ENCODE measurements at places on chromosomes 4 and X. TPM values are rescaled to one million over a fixed set of nuclear protein-coding genes. Genes with fewer than 3 reads are reported as not detected.

DNA sequence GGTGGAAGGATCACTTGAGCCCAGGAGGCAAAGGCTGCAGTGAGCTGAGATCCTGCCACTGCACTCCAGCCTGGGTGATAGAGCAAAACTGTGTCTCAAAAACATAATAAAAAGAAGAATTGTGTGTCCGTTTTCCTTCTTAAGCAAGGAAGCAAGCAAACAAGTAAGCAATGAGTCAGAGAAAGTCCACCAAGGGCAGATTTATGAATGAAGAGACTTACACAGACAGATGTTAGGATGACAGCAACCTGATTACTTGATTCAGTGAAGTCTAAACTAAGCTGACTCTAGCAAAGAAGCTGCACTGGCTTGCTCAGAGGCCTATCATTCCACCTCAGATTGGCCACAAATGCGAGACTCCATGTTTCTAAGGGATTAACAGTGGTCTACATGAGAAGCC is 34.1 kb upstream of the SCML1 start:
- DNase-seq, result no peak
- no peak overlapping the region for H3K4me3 ChIP-seq
- no peaks in the 10 kb centered on the region for H3K36me3 ChIP-seq
- no peaks in the 10 kb centered on the region for H3K27me3 ChIP-seq
- no peaks in the 10 kb centered on the region for H3K4me1 ChIP-seq
- no peak overlapping the region for H3K27ac ChIP-seq

GRCh38 chr4:92182006-92182735 is 121.6 kb upstream of the GRID2 start:
- DNase-seq, result no peak
- no peaks in the 10 kb centered on the region for H3K27me3 ChIP-seq
- H3K4me3 ChIP-seq, result no peak overlapping the region
- no peak overlapping the region for H3K27ac ChIP-seq
- H3K36me3 ChIP-seq, result no peaks in the 10 kb centered on the region

DNA sequence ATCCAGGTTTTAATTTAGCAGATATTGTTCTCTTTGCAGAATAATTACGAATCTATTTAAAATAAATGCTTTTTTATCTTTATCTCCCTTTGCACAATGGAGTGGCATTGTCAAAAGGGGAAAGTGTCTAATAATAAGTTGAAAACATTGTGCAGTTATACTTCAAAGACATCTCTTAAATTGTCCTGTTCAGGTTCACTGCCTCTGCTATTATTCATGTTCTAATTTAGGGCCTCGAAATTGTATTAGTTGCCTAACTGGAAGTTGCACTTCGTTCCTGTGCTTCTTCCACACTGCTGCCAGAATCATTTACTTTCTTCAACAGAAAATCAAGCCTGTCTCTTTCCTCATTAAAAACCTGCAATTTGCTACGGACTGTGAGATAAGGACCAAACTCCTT is 150.5 kb upstream of the SPRY1 start:
- H3K27me3 ChIP-seq, result no peaks in the 10 kb centered on the region
- H3K4me1 ChIP-seq, result no peaks in the 10 kb centered on the region
- H3K27ac ChIP-seq, result no peak overlapping the region
- DNase-seq, result no peak
- peaks cover 2% of the 10 kb centered on the region for H3K36me3 ChIP-seq

DNA sequence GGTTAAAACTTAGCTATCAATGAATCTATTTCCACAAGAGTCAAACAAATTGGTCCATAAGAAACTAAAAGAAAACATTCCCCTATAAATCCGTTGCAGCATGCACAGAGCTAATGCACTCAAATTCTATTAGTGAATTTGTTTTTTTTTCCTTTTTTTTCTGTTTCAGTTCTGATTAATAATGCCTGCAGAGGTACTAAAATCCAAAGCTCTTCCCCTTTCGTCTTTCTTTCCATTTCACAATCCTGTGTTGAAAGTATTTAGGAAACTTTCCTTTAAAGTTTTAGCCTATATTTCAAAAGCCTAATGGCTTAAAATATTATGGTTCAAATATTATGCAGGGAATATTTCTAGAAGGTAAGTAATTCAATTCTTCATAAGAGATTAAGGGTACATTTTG is 45.9 kb upstream of the VEGFD start:
- no peak overlapping the region for H3K4me3 ChIP-seq
- H3K36me3 ChIP-seq, result no peaks in the 10 kb centered on the region
- DNase-seq, result no peak
- H3K4me1 ChIP-seq, result no peaks in the 10 kb centered on the region
- peaks cover 17% of the 10 kb centered on the region for H3K27me3 ChIP-seq

GRCh38 chr4:120723986-120724385 is 198.5 kb downstream of the PRDM5 start:
- DNase-seq, result no peak
- no peak overlapping the region for H3K4me3 ChIP-seq
- no peak overlapping the region for H3K27ac ChIP-seq
- H3K36me3 ChIP-seq, result no peaks in the 10 kb centered on the region
- no peaks in the 10 kb centered on the region for H3K4me1 ChIP-seq

DNA sequence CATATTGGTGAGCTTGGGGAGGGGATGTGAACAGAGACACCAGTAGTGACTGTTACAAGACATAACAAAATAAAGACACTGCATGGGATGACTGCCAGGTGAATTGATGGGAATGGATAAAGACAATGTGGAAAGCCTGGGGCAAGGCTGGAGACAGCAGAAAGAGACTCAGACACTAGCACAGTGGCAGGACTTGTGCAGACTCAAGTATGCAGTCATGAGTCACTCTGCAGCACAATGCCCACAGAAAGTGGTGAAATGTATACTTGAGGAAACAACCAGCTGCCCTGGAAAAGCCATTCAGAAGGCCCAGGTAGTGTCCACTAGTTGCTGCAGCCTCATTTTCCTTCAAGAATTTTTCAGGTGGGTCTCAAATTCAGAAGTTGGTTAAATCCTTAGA is 452.3 kb downstream of the MID1IP1 start:
- no peaks in the 10 kb centered on the region for H3K27me3 ChIP-seq
- no peak for DNase-seq
- H3K36me3 ChIP-seq, result no peaks in the 10 kb centered on the region
- no peak overlapping the region for H3K4me3 ChIP-seq
- H3K27ac ChIP-seq, result no peak overlapping the region
- H3K4me1 ChIP-seq, result peaks cover 10% of the 10 kb centered on the region

DNA sequence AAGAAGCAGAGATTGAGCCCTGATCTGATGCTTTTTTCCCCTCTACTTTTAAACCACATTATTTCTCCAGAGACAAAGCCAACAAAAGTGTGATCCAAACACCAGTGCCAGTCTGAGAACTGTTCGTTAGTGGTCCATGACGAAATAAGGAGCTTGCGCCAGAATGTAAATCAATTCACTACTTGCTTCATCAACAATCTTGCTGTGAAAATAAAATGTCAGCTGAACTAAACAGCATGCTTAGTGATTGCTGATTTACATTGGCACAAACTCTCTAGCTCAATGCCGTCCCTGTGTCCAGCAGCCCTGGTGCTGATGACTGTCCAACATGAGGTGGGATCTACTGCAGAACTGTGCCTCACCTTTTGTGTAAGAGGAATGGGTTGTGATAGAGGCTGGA is 71.3 kb downstream of the SOX3 start:
- H3K27me3 ChIP-seq, result no peaks in the 10 kb centered on the region
- no peak overlapping the region for H3K27ac ChIP-seq
- no peaks in the 10 kb centered on the region for H3K36me3 ChIP-seq
- no peaks in the 10 kb centered on the region for H3K4me1 ChIP-seq

DNA sequence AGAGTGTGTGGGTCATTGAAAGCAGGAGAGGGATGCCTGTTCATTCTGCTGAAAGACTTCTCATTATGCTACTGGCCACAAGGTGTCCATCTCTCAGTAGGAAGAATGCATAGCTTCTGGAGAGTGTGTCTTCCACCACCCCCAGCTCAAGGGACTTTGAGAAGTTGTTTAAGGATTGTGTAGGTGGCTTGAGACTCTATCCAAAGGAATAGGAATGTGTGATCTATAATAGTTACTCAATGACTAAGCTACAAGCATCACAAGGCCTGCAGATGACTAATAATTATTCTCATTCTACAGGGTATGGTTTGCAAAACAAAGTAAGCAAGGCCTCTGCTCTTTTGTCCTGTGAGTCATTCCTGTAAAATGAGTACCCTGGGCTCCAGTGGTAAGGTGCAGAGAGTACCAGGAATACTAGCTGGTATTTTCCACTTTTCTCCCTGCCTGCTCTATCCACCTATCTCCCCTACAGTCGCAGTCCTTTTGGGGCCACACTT is 279.8 kb upstream of the BOD1L1 start:
- no peak overlapping the region for H3K27ac ChIP-seq
- H3K36me3 ChIP-seq, result no peaks in the 10 kb centered on the region
- no peaks in the 10 kb centered on the region for H3K4me1 ChIP-seq
- H3K4me3 ChIP-seq, result no peak overlapping the region

DNA sequence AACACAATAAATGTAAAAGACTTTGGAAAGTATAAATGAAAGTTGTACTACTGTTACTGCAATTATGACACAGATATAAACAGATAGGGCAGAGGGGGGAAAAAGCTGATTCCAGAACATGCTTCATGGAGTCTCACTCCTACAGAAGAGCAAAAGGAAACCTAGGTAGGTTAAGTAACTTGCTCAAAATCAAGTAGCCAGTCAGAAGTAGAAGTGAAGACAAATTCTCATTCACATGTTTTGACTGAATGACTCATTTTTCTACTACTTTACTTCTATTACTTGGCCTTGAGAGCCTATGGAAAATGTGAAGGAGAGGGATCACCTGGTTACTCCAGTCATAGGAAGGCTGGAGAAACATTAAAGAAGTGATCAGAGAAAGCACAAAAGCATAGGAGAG is 23.6 kb upstream of the RASGEF1B start:
- H3K27me3 ChIP-seq, result peaks cover 2% of the 10 kb centered on the region

Gene BCORL1
- 4.0 TPM for total RNA-seq

DNA sequence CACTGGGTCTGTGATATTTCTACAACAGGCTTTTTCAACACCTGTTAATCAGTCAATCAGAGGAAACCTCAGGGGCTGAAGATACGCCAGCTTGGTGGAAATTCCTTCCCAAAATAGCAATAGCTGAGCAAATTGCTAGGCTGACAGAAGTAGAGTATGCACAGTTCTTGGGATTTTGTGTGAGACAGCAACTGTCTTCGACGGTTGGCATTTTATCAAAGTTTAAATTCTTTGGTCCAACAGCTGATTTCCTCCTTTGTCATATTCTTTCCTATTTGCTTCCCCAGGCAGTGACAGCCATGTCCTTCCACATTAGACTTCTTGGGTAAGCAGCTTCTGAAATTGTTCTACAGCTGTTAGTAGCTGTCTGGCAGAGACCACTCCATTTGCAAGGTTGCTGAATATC is 8.0 kb upstream of the PALLD start:
- H3K27ac ChIP-seq, result no peak overlapping the region
- peaks cover 18% of the 10 kb centered on the region for H3K4me1 ChIP-seq
- no peaks in the 10 kb centered on the region for H3K36me3 ChIP-seq
- H3K27me3 ChIP-seq, result peaks cover 2% of the 10 kb centered on the region
- no peak for DNase-seq

DNA sequence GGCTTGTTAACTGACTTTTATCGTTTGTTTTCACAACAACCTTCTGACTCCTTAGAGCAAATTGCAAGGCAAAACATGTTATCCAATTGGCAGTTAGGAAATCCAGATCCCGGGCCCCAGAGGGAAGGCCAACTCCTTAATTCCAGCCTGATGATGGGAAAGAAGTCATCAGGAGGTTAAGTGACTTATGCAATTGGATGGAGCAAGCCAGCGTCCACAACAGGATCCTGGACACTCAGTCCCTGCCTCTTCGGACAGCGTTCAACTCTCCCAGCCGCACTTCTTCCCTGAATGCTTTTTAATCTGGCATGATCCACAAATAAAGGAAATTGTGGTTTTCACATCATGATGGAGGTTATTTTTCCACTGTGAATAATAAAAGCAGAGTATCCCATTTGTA is 310.1 kb downstream of the RAB28 start:
- no peak overlapping the region for H3K4me3 ChIP-seq
- no peaks in the 10 kb centered on the region for H3K27me3 ChIP-seq
- no peaks in the 10 kb centered on the region for H3K4me1 ChIP-seq

DNA sequence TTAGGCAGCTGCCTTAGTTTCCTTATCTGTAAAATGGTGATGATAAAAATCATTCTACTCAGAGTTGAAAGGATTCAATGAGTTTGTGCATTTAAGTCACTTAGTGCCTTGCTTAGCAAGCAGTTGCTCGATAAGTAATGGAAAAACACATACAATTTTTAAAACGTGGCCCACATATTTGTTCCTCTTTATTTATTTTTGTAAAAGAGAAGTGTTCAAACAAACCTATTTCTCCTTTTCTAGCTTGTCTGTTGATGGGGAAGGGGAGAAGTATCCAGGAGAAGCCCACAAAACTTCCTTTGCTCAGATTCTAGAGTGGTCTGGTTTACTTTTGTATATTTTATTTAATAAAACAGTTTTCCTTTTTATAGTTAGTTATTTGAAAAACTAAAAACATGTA is 3.3 kb upstream of the HPGDS start:
- H3K27me3 ChIP-seq, result no peaks in the 10 kb centered on the region
- no peak overlapping the region for H3K4me3 ChIP-seq
- H3K36me3 ChIP-seq, result no peaks in the 10 kb centered on the region

DNA sequence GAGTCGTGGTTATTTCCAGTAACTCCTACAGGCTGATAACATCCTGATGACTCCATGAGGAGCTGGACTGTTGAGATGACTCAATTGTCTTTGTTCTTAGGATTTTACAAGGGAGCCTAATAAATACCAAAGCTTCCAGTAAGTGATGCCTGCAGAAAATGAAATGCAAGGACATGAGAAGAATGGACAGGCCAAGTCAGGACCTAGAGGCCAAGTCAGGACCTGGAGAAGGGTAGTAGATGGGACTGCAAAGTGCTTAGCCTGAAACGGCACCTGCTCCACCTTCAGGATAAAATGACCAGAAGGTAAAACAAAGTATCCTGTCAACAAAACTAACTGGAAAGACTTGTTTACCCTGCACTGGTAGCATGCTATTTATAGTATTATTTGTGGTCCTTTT is 6.4 kb upstream of the SLC10A6 start:
- DNase-seq, result no peak
- H3K27ac ChIP-seq, result no peak overlapping the region
- no peaks in the 10 kb centered on the region for H3K4me1 ChIP-seq
- no peaks in the 10 kb centered on the region for H3K27me3 ChIP-seq
- H3K36me3 ChIP-seq, result no peaks in the 10 kb centered on the region

DNA sequence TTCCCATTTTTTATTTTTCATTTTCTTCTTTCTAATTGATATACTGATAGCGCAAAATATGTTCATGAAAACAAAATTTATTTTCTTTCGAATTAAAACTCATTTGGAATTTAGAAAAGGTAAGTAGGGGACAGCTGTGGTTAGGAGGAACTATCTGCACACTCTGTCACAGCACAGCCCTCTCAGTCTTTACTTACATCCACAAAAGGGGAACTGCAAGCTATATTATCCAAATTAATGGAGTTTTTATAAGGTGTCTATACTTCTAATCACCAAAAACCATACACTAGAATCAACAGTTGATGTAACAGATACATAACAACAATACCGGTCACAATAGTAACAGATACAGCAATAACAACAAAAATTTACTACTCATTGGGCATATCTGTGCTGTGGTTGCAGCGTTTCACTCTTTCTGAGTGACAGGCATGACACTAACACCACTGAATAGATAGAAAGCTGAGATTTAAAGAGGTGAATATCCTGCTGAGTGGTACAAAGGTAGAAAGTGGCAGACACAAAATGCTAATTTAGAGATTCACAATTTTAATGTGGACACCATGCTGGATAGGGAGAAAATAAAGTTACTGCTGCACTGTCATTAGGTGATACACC is 160.7 kb downstream of the PPP3CA start:
- H3K27ac ChIP-seq, result no peak overlapping the region
- H3K27me3 ChIP-seq, result no peaks in the 10 kb centered on the region
- peaks cover 3% of the 10 kb centered on the region for H3K4me1 ChIP-seq
- peaks cover 9% of the 10 kb centered on the region for H3K36me3 ChIP-seq
- no peak overlapping the region for H3K4me3 ChIP-seq

Gene LRAT
- total RNA-seq, result not detected

- no peak overlapping the region for H3K27ac ChIP-seq
- no peaks in the 10 kb centered on the region for H3K36me3 ChIP-seq
- no peaks in the 10 kb centered on the region for H3K27me3 ChIP-seq
- H3K4me3 ChIP-seq, result no peak overlapping the region
Observed at GRCh38 chrX:16628946-16629595, 20.9 kb upstream of the S100G start.

All from activated CD4-positive, alpha-beta T cell treated with anti-CD3 and anti-CD28 coated beads, Interleukin-2, amount 10 ng/mL, durations not matched to agents 7 days and 5 days (primary cell).